ENCODE measurements at places on chromosomes 1 and 21. TPM values are rescaled to one million over a fixed set of nuclear protein-coding genes. Genes with fewer than 3 reads are reported as not detected.

The MCL1 gene
- 235 TPM for total RNA-seq

The CFAP107 gene
- total RNA-seq = not detected

DNA sequence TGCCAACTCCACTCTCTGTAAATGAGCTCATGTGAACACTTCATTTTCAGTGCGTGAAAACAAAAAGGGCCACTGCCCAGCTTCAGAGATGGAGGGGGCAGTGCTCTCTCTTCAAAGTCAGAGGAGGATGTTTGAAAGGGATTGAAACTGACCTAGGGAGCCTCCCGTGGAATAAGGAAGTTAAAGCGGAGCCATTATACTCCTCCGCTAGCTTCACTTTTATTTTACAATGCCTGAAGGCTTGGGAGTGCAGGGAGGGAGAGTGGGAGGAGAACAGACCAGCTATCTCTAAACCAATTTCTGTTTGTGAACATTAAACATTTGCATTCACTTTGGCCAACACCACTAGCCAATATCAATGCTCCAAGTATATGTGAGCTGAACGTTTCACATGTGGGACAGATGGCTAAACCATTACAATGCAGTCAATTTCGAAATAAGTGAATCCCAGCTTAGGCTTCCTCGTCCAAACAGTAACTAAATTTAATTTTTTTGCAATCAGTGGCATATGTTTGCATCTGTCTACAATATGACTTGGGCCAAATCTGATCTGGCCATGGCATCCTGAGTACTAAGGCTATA, 126.9 kb downstream of the ESRRG start:
- H3K27ac ChIP-seq = no peak overlapping the region
- no peaks in the 10 kb centered on the region for H3K36me3 ChIP-seq
- H3K4me1 ChIP-seq = no peaks in the 10 kb centered on the region
- ATAC-seq = no peak
- H3K4me3 ChIP-seq = no peak overlapping the region

DNA sequence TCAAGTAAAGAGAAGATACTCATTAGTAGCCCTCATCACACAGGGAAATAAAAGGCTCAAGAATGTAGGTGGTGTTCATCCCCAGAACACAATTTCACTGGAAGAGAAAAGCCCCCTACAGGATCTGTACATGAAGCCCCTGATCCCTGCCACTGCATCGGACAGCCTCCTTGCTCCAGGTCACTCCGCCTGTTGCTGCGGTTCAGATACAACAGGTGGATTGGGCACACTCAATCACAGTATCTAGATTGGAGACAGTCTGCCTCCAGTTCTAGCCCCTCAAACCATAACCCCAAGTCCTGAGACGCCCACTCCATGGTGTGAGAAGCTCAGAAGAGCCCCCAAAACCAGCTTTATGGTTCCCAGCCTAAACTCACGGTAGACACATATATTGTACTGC, 1.1 kb downstream of the SLAMF9 start:
- no peak for ATAC-seq
- H3K36me3 ChIP-seq = no peaks in the 10 kb centered on the region
- H3K4me1 ChIP-seq = no peaks in the 10 kb centered on the region

- peaks cover 90% of the 10 kb centered on the region for H3K36me3 ChIP-seq
- no peaks in the 10 kb centered on the region for H3K4me1 ChIP-seq
- no peak overlapping the region for H3K4me3 ChIP-seq
- ATAC-seq = no peak
Measured at GRCh38 chr1:53266038-53266437, 27.7 kb upstream of the MAGOH start.
